NCI-H1417 treated with DMSO at 0.1 percent for 48 hours (cell line): ENCODE measurements at places on chromosomes 4 and X.

GRCh38 chr4:101777431-101777830 is 13.1 kb upstream of the BANK1 start:
- no peak for DNase-seq

GRCh38 chr4:110754716-110755115 is 131.8 kb upstream of the PITX2 start:
- no peak for DNase-seq

DNA sequence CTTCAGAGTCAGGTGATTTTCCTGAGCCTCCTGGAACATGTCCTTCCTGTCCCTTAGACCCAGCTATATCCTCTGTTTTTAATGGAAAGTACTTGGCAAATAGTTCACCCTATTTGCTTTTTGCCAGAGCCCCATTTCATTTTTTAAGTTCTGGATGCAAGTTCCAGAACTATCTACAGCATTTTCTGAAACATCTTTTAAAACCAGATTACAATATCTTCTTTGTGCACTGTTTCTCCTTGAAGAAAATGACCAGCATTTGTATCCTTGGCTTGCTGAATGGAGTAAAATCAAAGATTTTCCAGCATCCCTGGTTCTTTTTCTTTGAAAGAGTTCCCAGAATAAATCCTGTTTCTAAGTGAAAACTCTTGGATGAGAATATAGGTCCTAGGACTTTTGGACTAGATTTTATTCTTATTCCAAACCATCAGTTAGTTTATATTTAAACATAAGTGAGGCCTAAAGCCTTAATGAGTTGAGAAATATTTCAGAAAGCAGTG is 224.3 kb downstream of the ANK2 start:
- DNase-seq, result no peak

GRCh38 chr4:1209821-1210220 is 37.4 kb upstream of the SPON2 start:
- DNase-seq, result no peak

DNA sequence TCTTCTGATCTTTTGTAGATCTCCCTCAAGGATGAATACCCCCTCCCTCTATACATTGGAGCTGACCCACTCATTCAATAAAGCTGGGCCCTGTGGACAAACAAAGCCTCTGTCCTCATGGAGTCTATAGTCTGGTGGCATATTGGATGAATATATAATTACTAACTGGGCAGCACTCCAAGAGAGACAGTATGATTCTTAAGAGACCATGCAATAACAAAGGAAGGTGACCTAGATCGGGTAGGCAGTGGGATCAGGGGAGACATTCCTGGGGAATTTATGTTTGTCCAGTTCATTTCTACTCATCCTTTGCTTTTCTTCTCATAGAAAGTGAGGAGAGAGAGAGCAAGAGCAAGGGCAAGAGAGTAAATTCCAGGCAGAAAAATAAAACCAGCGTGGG is 23.5 kb upstream of the CXCL13 start:
- DNase-seq, result no peak

DNA sequence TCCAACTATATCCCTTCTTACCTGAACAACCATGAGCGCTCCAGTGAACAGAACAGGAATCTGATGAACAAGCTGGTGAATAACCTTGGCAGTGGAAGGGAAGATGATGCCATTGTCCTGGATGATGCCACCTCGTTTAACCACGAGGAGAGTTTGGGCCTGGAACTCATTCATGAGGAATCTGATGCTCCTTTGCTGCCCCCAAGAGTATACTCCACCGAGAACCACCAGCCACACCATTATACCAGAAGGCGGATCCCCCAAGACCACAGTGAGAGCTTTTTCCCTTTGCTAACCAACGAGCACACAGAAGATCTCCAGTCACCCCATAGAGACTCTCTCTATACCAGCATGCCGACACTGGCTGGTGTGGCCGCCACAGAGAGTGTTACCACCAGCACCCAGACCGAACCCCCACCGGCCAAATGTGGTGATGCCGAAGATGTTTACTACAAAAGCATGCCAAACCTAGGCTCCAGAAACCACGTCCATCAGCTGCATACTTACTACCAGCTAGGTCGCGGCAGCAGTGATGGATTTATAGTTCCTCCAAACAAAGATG is 870.2 kb downstream of the ADGRL3 start:
- DNase-seq, result no peak

GRCh38 chr4:34512616-34513015 is 1731.7 kb downstream of the ARAP2 start:
- DNase-seq, result no peak

DNA sequence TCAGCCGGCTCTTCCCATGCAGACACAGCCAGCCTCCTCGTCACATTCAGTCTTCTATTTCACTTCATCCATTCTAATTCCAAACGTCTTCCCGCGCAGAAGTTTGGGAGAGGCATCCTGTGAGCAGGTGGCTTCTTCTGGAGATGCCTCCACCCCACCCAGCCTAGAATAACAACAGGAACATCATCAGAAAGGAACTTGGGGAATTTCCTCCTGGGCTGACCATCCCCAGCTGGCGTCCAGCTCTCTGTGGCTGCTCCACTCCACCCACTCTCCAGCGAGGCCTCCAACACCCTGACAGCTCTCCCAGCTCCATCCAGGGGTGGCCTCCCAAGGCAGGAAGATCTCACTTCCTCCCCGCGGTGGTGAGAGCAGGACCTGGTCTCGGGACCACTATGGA is 5.5 kb upstream of the C4orf50 start:
- no peak for DNase-seq

DNA sequence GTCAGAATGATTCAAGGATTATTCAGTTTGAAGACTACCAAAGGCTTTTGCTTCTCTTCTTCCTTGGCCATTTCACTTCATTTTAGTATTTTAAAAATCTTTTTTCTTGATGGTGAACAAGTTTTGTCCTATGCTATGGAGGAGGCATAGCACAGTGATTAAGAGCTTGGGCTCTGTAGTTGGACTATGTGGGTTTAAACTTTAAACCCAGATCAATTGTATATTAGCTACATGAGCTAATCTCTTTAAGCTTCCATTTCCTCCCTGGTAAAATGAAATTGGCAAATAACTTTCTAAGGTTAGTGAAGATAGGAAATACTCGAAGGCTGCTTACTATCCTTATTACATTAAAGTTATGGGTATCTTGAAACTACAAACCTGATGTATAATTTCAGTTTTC is 23.8 kb upstream of the C4orf51 start:
- DNase-seq, result no peak

DNA sequence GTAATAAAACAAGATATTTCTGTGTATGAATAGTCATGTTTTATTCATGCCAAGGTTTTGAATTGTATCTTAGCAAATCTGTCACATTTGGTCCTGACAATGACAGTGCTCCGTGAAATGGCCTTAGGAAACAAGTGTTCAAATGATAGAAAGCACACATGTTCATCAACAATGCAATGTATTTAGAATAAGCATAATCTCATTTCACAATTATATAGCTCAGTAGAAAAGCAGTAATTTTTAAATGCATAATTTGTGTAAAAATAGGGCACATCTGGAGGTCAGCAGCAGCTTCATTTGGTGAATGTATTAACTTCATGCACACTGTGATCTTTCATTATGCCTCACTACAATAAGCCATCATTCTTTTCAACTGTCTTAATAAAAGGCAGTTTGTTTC is 380.4 kb downstream of the GPM6A start:
- DNase-seq, result no peak

- DNase-seq, result no peak
Measured at GRCh38 chr4:40864531-40864930, 114.8 kb downstream of the NSUN7 start.

- no peak for DNase-seq
Measured at GRCh38 chr4:106530024-106530361, 161.4 kb upstream of the GIMD1 start.

GRCh38 chrX:53474707-53475106 is 40.5 kb upstream of the HSD17B10 start:
- DNase-seq, result no peak

GRCh38 chr4:18033111-18034085 is 11.8 kb upstream of the LCORL start:
- DNase-seq, result no peak

DNA sequence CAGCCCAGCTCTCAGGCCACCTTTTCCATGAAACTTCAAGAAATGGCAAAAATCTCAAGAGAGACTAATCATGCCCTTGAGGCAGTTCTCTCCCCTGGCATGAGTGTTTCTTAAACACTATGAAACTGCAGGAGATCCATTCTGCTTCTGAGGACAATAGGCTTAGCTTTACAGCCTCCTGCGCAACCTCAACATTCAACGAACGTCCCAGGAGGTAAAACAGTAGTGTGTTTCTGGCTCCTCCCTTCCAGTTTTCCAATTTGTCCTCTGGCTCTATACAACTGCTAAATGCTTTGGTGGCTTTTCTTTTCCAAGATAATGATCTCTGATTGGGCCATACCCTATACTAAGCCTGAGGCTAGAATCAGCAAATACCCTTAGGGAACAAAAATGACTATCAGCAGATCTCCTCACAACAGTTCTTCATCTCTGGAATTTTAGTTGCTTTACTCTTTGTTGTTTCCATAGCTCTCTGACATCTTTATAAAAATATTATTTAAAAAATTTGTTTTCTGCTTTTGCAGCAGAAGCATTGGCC is 87.0 kb upstream of the FAT1 start:
- no peak for DNase-seq

GRCh38 chrX:28590396-28590795 is 3.1 kb downstream of the IL1RAPL1 start:
- DNase-seq, result no peak

- no peak for DNase-seq
Measured at GRCh38 chr4:7063362-7063761, 4.5 kb downstream of the GRPEL1 start.

DNA sequence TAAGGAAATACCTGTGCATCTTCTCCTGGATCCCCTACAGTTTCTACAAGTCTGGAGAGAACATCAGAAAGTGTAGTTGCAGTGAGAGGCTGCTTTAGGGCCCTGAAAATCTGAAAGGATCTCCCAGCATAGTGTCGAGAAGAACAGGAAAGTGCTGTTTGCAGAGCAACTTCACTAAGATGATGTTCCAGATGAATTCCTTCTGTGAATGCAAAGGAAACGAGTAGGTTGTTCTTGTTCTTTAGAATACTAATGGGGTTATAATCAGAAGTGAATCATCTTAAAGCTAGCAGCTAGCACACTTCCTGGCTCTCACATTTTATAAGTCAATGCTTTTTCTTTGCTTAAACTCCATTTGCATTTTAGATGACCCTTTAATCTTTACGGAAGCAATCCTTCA is 53.7 kb downstream of the ZAR1 start:
- no peak for DNase-seq

- DNase-seq, result no peak
Measured at GRCh38 chr4:62156205-62156604, 956.1 kb downstream of the ADGRL3 start.

DNA sequence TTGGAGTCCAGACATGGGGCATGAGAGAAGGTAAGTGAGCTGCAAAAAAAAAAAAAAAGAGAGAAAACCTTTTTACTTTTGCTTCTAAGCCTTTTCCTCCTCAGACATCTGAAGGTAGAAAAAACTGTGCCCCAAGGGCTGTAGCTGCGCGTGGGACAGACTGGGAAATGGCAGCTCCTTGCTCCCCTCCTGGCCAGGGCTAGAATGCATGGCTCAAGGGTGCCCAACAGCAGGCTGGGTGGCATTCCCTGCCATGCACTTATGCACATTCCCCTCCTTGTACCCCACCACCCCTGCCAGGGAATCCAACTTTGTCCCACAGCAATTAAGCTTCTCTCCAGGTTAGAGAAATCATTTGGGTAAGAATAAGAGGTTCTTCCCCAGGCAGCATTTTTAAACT is 421.2 kb downstream of the TRAM1L1 start:
- DNase-seq, result no peak

DNA sequence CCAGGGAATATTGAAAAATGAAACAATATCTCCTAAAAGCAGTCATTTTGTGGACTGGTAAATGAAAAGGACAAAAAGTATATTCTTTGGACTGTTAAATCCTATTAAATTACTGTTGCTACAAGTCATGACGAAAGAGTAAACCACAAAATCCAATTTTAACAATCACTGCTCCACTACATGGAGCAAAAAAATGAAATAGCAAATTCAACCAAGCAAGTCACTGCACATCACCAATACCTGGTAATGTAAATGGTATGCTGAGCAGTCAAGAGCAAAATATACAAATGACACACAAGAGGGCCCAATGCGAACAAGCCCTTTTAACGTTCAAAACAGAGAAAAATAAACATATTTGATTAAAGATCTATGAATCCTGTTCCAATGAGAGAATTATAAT is 126.2 kb downstream of the KLHL13 start:
- DNase-seq, result no peak

GRCh38 chrX:69724307-69724706 is 108.4 kb downstream of the EDA start:
- DNase-seq, result no peak

GRCh38 chr4:40918330-40918729 is 168.6 kb downstream of the NSUN7 start:
- no peak for DNase-seq
